ENCODE measurements at places on chromosomes 6 and 20.

- DNase-seq: no peak
Measured at GRCh38 chr20:11686195-11686594, 231.5 kb upstream of the BTBD3 start.

DNA sequence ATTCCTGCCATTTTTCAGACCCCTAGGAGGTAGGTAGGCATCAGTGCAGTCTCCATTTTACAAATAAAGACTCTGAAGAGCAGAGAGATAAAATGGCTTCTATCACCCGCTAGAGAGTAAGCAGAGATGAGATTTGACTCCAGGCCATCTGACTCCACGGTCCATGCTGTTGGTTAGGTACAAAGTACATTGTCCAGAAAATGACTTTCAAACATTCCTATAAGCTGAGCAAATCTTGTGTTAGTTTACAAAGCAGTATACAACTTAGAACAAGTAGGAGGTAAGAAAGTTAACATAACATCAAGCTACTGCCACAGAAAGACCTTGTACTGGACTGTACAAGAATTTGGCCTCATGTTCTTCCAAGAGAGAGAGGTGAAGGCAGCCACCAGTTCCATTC is 14.9 kb downstream of the BTN1A1 start:
- no peak for DNase-seq

DNA sequence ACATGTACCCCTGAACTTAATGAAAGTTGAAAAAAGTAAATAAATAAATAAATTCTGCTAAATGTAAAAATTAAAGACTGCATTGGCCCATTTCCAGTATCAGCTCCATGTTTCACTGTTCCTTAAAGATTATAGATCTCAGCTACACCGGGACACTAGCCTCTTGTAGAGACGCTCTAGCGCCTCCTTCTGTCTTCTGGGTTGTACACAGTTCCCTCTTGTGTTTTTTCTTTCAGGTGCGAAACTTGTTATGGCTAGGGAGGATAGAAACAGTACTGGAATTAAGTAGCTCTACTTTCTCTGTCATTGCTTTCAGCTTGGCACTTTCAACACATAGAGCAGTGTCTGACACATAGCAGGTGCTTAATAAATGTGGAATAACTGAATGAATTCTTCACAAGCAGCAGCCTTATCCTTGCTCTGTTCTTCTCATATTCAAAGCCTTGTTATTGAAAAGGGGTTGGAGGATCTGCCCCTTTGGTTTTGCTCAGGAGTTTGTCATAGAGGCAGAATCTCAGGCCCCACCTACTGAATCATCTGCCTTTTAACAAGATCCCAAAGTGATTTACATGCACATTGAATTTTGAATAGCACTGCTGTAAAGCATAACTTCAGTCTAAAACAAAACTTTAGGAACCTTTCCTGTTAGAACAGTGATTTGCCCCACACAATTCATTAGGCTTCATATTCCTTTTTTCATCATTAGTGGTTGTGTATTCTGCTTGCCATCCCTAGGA is 92.3 kb downstream of the FIG4 start:
- DNase-seq: no peak

DNA sequence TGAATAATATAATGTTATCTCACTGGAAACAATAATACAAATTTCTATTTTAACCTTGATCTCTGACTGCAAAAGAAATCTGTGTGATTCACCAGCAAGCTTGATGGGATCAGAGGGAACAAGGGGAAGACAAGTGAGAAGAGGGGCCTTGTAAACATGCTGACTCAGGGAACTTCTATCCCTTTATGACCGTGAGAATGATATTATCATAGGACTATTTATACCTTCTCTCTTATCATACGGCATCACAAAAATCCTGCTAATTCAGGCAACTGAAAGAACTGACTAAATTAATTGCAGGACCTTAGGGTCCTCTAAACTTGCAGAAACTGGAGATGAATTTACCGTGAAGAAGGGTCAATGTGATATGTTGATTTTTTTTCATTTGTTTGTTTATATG is 173.3 kb downstream of the PTPRK start:
- no peak for DNase-seq

DNA sequence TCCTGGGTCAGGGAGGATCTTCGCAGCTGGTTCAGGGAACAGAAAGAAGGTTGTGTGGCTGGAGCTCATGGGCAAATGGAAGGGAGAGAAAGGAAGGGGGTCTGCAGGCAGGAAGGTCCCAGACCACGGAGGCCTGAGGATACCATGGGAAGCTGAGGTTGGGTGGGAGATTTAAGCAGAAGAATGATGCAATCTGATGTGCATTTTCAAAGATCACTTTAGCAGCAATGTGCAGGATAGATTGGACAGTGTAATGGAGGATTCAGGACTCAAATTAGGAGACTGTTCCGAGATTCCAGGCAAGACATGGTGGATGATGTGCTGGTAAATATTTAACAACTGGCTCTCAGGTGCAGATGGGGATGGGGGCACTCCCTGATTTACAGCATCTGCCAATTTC is 5.8 kb upstream of the RRBP1 start:
- no peak for DNase-seq

GRCh38 chr20:43710370-43711044 is 16.3 kb downstream of the GTSF1L start:
- no peak for DNase-seq

DNA sequence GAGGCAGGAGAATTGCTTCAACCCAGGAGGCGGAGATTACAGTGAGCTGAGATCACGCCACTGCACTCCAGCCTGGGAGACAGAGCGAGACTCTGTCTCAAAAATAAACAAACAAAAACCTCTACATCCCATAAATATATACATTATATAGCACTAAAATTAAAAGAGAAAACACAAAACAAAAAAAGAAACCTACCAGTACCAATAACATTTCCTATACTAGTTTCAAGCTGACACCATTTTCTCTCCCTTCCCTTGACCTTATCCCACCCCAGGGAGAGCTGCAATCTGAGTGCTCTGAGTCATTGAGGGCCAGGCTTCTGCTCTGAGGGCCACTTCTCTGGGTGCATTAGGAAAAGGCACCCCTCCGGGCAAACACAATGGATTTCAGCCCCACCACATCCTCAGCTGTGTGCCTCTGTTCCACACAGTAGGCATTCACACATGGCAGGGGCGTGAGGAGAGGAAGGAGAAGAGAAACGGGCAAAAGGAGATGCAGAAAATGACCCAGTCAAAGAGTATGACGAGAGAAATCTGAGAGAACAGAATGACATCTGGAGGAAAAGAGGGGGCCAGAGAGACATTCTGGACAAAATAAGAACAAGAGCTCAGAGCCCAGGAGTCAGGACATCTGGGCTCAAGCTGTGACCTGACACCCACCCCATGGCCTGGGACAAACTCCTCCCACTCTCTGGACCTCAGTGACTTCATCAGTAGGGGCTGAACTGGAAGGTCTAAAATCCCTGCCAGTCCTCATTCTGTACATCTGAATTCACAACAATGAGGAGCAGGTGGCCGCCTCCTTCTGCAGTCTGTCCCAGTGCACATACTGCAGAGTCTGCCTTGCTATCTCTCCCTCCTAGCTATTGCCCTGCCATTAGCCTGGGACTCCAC is 18.2 kb downstream of the TRIM26 start:
- DNase-seq: no peak

- DNase-seq: no peak
Measured at GRCh38 chr6:87214831-87215230, 59.5 kb downstream of the ZNF292 start.

GRCh38 chr6:158049055-158050028 is 67.7 kb downstream of the SYNJ2 start:
- DNase-seq: no peak

GRCh38 chr6:2196079-2196679 is 49.2 kb downstream of the GMDS start:
- DNase-seq: peak; percentile 31

DNA sequence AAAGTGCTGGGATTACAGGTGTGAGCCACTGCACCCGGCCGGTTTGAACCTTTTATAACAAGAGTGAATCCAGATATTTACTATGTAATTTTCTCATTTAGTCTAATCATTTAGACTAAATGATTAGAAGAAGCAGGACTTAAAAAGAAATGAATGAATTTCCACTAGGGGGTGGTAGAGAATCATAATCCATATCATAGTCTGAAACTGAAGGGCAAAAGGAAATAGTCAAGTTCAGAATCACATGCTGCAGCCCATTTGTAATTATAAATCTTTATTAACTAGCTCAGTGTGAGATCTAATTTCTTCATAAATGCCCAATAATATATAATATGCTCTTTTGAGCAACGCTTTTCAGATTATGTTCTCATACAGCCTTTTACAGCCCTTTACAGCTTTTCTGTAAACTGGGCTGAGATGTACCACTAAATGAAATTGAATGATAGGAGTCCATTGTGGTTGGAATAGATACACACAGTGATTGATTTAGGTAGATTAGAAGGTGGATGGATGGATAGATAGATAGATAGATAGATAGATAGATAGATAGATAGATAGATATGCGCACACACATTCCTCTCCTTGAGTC is 31.8 kb downstream of the PSMB9 start:
- peak; percentile 53 for DNase-seq

DNA sequence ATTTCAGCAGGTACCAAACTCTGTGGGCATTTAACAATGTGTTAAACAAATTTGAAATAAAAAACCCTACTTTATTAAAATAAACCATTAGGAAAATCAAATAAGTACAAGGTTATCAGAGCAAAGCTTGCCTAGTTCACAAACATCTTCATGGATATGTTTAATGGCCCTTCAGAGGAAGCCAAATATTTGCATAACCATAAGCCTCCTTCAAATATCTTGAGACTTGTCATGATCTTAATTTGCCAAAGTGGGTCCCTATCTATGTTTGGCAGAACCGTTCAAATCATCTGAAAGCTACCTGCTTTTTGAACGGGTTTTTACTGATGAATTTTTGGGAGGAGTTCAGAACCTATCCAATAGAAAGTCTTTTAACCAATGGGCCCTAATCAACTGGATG is 176.3 kb downstream of the BACH2 start:
- DNase-seq: no peak

GRCh38 chr20:62507323-62507722 is 31.5 kb upstream of the GATA5 start:
- no peak for DNase-seq

DNA sequence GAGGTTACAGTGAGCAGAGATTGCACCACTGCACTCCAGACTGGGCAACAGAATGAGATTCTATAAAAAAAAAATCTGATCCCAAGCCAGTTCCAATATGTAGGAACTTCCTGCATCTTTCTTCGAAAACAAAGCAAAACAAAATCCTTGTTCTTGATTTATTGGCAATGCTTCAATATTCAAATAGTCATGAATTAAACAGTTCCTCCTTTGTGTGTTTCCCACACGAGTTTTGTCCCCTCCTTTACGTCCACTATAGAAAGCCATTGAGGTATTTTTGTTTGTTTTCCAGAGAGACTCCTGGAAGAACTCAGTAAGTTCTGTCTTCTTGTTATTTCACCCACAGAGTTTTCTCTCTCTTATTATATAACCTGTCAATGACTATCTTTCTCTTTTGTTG is 7.6 kb downstream of the BTN1A1 start:
- no peak for DNase-seq

GRCh38 chr6:157244175-157244574 is 79.1 kb downstream of the TMEM242 start:
- DNase-seq: no peak

DNA sequence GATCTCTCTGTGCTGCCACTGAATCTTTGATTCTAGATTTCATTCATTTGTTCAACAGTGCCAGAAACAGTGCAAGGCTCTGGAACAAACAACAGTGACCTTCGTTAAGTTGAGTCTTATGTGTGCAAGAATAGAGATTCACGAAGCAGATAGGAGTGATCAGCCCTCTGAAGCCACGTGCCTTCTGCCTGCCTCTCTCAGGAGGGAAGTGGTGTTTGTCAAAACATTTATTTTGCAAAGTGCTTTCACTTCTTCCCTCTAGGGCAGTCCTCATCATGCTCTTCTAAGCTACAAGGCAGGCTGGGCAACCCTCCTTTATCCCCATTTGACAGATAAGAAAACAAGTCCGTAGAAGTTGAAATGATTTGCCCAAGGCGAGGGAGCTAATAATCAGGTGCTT is 204.3 kb downstream of the TFAP2C start:
- DNase-seq: no peak

- no peak for DNase-seq
Measured at GRCh38 chr20:34712525-34713192, 8.5 kb downstream of the TP53INP2 start.

GRCh38 chr6:33199687-33200218 is 712 bp downstream of the RXRB start:
- DNase-seq: no peak

- no peak for DNase-seq
Measured at GRCh38 chr20:40773376-40773775, 84.3 kb upstream of the MAFB start.

DNA sequence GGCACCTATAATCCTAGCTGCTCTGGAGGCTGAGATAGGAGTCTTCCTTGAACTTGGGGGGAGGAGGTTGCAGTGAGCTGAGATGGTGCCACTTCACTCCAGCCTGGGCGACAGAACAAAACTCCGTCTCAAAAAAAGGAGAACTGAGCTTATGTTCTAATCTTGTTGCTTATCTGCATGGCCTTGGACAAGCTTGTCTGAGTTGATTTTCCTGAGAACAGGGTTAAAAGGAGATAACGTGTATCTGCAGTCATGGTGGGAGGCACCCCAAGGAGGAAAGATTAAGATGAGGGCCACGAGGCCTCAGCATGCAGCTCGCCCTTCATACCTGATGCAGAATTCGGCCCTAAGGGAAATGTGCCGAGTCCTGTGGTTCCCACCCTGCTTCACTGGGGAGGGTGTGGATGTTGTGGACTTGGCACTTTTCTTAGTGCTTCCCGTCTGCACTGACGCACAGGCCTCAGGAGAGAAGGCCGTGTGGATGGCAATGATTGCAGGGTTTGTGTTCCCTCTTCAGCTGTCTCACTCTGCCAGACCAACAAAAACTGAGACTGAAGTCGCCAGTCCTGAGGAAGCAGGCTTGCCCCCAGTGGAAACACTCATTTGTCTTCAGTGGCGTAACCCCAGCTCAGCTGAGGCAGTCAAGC is 56.3 kb downstream of the EZR start:
- no peak for DNase-seq

DNA sequence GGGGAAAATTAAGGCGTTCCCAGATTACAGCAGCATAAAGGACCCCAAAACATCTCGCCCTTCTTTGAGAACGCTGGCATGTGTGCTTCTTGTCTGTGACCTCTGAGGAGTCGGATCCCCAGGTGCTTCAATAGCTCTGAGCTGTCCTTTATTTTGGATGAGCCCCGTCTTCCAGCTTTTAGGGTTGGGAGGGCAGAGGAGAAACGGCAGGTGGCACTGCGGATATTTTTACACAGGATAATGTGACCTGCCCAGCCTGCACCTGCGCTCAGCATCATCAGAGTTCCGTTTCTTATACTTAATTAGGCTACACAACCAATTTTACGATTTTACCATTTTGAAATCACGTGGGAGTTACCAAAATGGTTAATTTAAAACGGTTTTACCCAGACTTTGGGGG is 147.7 kb upstream of the RPS6KA2 start:
- no peak for DNase-seq

DNA sequence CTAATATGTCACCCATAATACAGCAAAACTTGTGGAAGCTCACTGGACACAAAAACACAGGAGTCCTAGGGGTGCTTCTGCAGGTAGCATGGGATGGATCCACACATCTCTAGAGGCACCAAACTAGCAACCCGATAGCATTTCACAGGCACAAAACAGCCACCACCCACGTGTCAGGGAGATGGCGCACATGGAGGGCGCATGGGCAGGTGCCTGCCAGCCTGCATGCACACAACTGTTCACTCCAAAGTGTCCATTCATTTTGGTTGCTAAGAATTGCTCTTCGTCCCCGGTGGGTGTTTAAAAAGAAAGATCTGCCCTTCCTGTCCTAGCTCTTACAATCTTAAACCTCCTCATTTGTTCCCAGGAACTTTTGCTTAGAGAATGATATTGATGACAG is 171.3 kb downstream of the SYNDIG1 start:
- no peak for DNase-seq
